ENCODE measurements at places on chromosomes 5 and 9. TPM values are rescaled to one million over a fixed set of nuclear protein-coding genes. Genes with fewer than 3 reads are reported as not detected.

The ROPN1L gene
- not detected for total RNA-seq

The PCDHAC2 gene
- not detected for total RNA-seq

The LAMC3 gene
- total RNA-seq: 0.09 TPM

GRCh38 chr9:93899609-93900435, 55.3 kb downstream of the BARX1 start:
- DNase-seq: no peak
- H3K4me1 ChIP-seq: peaks cover 15% of the 10 kb centered on the region
- H3K36me3 ChIP-seq: no peaks in the 10 kb centered on the region
- no peaks in the 10 kb centered on the region for H3K27me3 ChIP-seq
- H3K27ac ChIP-seq: no peak overlapping the region
- no peak overlapping the region for H3K4me3 ChIP-seq

DNA sequence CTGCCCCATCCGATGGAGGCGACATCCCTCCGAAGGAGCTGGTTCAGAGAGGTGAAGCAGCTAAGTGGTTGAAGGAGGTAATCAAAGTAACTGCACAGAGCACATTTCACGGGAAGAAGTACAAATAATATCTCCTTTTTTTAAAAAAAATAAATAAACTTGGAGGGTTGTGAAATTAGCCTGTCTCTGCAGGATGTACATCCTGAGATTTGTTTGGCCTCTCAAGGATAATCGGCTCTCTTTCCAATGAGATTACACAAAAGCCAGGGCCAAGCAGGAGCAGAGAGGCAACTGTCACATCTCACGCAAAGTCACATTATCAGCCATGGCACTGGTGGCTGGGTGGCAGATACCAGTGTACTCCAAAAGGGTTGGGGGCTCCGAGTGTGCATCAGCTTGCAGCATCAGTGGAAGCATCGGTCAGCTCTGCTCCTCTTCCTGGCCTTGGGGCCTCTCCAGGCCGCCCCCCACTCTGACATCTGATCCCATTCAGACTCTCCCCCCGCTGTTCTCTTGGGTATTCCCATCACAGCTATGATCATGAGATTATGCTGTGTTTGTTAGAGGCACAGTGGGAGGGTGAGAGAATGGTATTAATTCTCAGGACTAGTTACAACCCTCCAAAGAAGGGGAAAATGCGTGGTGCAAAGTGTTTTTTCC, 109.9 kb downstream of the UGCG start:
- H3K4me1 ChIP-seq: peaks cover 31% of the 10 kb centered on the region
- H3K4me3 ChIP-seq: no peak overlapping the region
- H3K27me3 ChIP-seq: peaks cover 6% of the 10 kb centered on the region
- no peak for DNase-seq

The BTNL3 gene
- not detected for total RNA-seq

DNA sequence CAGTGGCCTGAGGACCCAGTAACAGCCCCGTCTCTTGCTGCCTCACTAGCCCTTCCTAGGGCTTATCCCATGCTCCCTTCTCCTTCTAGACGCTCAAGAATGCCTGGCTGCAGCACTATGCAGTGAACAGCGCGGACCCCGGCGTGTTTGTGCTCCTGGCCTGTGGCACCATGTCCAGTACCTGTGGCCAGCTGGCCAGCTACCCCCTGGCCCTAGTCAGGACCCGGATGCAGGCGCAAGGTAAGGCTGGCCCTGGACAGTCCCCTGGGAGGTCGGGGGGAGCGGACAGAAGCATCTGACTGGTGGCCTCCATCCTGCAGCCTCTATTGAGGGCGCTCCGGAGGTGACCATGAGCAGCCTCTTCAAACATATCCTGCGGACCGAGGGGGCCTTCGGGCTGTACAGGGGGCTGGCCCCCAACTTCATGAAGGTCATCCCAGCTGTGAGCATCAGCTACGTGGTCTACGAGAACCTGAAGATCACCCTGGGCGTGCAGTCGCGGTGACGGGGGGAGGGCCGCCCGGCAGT, 20.5 kb downstream of the PTGES2 start:
- H3K36me3 ChIP-seq: peaks cover 33% of the 10 kb centered on the region
- no peak overlapping the region for H3K4me3 ChIP-seq
- H3K27me3 ChIP-seq: no peaks in the 10 kb centered on the region
- no peak for DNase-seq
- no peak overlapping the region for H3K27ac ChIP-seq
- peaks cover 25% of the 10 kb centered on the region for H3K4me1 ChIP-seq

GRCh38 chr5:132677191-132677590, 3.4 kb downstream of the IL4 start:
- no peak overlapping the region for H3K27ac ChIP-seq
- no peak for DNase-seq
- H3K4me1 ChIP-seq: peaks cover 28% of the 10 kb centered on the region
- H3K27me3 ChIP-seq: no peaks in the 10 kb centered on the region

GRCh38 chr5:54757541-54757940, 227.9 kb downstream of the ESM1 start:
- DNase-seq: no peak
- H3K4me1 ChIP-seq: peaks cover 28% of the 10 kb centered on the region

- no peak for DNase-seq
- H3K27me3 ChIP-seq: no peaks in the 10 kb centered on the region
- H3K4me1 ChIP-seq: no peaks in the 10 kb centered on the region
- H3K27ac ChIP-seq: no peak overlapping the region
These were observed 24.6 kb downstream of the RFK start for GRCh38 chr9:76369583-76369982.

DNA sequence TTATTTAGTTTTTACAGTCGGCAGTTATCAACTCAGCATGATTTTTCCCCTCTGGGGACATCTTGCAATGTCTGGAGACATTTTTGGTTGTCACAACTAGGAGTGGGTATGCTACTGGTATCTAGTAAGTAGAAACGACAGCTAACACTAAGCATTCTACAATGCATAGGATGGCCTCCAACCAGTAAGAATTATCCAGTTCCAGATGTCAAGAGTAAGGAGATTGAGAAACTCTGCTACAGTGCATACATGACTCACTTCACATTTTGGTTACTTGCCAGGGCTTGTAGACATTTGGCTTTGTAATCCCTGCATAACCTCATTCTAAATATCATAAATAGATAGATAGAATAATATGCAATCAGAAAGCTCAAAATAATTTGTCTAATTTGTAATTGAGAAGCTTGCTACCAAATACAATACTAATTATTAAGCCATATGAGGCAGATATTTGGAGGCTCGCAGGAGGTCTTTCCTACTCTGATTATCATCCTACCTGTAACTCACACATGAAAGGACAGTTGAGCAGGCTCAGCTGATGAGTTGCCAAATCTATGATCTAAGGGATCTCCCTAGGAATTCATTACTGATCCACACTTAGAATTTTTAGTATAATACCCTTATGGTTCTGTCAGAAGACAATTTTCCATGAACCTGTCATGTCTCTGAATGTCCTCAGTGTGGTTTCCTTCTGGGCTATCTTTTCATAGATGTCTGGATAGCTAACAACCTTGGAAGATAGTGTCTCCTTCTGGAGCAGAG, 346.9 kb upstream of the TLE4 start:
- no peak for DNase-seq
- no peak overlapping the region for H3K4me3 ChIP-seq
- H3K27ac ChIP-seq: no peak overlapping the region
- peaks cover 3% of the 10 kb centered on the region for H3K27me3 ChIP-seq
- no peaks in the 10 kb centered on the region for H3K36me3 ChIP-seq
- no peaks in the 10 kb centered on the region for H3K4me1 ChIP-seq

The SLC6A18 gene
- not detected for total RNA-seq

- H3K4me1 ChIP-seq: peaks cover 59% of the 10 kb centered on the region
- H3K27ac ChIP-seq: peak overlapping the region; percentile 47
- H3K4me3 ChIP-seq: no peak overlapping the region
- no peak for DNase-seq
- H3K36me3 ChIP-seq: peaks cover 71% of the 10 kb centered on the region
- H3K27me3 ChIP-seq: no peaks in the 10 kb centered on the region
These were observed 108.6 kb downstream of the SERINC5 start for GRCh38 chr5:80147119-80147815.

DNA sequence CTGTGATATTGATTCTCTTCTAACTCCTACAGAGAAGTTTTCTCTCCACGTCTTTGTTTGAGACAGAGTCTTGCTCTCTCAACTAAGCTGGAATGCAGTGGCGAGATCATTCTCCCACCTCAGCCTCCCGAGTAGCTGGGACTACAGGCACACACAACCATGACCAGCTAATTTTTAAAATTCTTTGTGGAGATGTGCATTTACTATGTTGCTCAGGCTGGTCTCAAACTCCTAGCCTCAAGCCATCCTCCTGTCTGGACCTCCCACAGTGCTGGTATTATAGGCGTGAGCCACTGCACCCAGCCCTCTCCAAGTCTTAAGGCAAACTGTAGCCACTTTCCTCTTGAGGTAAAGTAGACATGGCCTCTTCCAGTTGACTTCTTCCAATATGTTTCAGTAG, 72.2 kb downstream of the SNX18 start:
- H3K27me3 ChIP-seq: no peaks in the 10 kb centered on the region
- peaks cover 2% of the 10 kb centered on the region for H3K36me3 ChIP-seq
- no peaks in the 10 kb centered on the region for H3K4me1 ChIP-seq
- no peak overlapping the region for H3K4me3 ChIP-seq
- no peak for DNase-seq
- H3K27ac ChIP-seq: no peak overlapping the region

- DNase-seq: no peak
- no peak overlapping the region for H3K4me3 ChIP-seq
- no peaks in the 10 kb centered on the region for H3K27me3 ChIP-seq
- H3K27ac ChIP-seq: no peak overlapping the region
- no peaks in the 10 kb centered on the region for H3K4me1 ChIP-seq
- no peaks in the 10 kb centered on the region for H3K36me3 ChIP-seq
These were observed 424.8 kb downstream of the TLE1 start for GRCh38 chr9:81264516-81264915.

The C5orf58 gene
- not detected for total RNA-seq

- no peaks in the 10 kb centered on the region for H3K27me3 ChIP-seq
- no peak overlapping the region for H3K4me3 ChIP-seq
- H3K4me1 ChIP-seq: no peaks in the 10 kb centered on the region
- no peak for DNase-seq
- H3K27ac ChIP-seq: no peak overlapping the region
These were observed 462.8 kb downstream of the ISL1 start for GRCh38 chr5:51846015-51846414.

GRCh38 chr9:32524892-32525708, 896 bp downstream of the RIGI start:
- peak overlapping the region; percentile 85 for H3K4me3 ChIP-seq
- H3K4me1 ChIP-seq: peaks cover 49% of the 10 kb centered on the region
- peak overlapping the region; percentile 85 for H3K27ac ChIP-seq
- peak; percentile 45 for DNase-seq

- peaks cover 2% of the 10 kb centered on the region for H3K27me3 ChIP-seq
- no peak overlapping the region for H3K27ac ChIP-seq
- no peaks in the 10 kb centered on the region for H3K4me1 ChIP-seq
These were observed 174.0 kb downstream of the PLK2 start for GRCh38 chr5:58285900-58286299.

The SPINK13 gene
- not detected for total RNA-seq

GRCh38 chr9:16345902-16346301, 524.6 kb downstream of the BNC2 start:
- H3K4me1 ChIP-seq: no peaks in the 10 kb centered on the region
- no peak overlapping the region for H3K4me3 ChIP-seq
- H3K36me3 ChIP-seq: no peaks in the 10 kb centered on the region
- no peak overlapping the region for H3K27ac ChIP-seq
- DNase-seq: no peak

The TXNDC8 gene
- total RNA-seq: not detected

All from activated CD8-positive, alpha-beta T cell treated with anti-CD3 and anti-CD28 coated beads for 36 hours (primary cell).